Aorta (tissue), 5 donors: ENCODE measurements at places on chromosomes 2 and 18. TPM values are rescaled to one million over a fixed set of nuclear protein-coding genes. Genes with fewer than 3 reads are reported as not detected.

The SLC5A7 gene
- 0.19 TPM for total RNA-seq

The NPHP1 gene
- total RNA-seq, result 8.3 TPM

The C2orf81 gene
- total RNA-seq, result 1.4 TPM

- no peak for DNase-seq
Measured at GRCh38 chr18:74310411-74310810, 5.2 kb upstream of the C18orf63 start.

- DNase-seq, result no peak
Measured at GRCh38 chr2:120094795-120095194, 81.9 kb downstream of the EPB41L5 start.
